ENCODE measurements at places on chromosomes 6 and 20.

GRCh38 chr6:125806813-125807212 is 16.1 kb downstream of the NCOA7 start:
- no peak for DNase-seq

DNA sequence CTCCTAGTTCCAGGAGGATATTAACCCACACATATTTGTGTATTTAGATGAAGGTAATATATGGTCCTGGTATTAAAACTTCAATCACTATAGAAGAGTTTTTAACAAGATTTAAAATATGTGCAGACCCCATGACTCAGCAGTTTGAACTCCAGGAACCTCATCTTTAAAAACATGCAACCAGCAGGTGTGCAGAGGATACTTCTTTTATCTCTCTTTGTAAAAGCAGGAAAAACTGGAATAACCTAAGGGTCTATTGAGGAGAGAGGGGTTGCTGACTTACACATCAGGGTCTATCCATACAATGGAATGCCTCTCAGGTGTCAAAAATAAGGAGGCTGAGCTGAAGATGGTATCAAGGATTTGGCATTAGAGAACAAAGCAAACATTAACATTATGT is 36.9 kb upstream of the TFAP2C start:
- DNase-seq: no peak

DNA sequence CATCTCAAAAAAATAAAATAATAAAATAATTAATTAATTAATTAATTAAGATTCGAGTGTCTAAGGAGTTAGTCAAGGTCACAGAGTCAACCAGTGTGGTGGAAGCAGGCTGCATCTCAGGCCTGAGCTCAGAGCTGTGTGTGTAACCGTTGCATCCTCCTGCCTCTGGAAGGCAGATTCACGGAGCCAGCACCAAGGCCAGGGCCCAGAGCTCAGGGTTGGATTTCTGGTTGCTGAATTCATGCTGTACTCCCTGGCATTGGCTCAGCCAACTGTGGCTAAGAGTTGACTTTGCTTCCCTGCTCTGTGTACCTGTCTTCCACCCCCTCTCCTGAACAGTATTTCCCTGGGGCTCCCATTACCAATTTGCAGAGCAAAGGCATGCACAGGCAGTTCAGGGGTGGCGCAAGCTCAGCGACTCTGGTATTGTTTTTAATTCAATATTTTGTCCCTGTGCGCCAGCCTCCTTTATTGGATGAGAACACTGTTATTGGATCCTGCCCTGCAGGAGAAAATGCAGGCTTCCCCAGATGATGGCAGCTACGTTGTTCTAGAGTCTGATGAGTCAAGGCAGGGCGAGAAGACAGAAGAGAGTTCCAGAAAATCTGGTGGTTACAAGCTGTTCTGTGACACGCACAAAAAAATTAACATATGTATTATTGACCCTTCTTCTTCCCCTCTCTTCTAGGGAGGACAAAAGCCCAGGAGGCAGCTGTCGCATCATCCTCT is 12.3 kb upstream of the CTNNBL1 start:
- DNase-seq: no peak

- DNase-seq: no peak
Measured at GRCh38 chr6:225121-225721, 67.1 kb upstream of the DUSP22 start.
